Hindlimb muscle (tissue), 1 donor: ENCODE measurements at places on chromosomes 7 and 10.
A peak's percentile ranks its signal among the peaks of the same experiment; 100 is the strongest.

DNA sequence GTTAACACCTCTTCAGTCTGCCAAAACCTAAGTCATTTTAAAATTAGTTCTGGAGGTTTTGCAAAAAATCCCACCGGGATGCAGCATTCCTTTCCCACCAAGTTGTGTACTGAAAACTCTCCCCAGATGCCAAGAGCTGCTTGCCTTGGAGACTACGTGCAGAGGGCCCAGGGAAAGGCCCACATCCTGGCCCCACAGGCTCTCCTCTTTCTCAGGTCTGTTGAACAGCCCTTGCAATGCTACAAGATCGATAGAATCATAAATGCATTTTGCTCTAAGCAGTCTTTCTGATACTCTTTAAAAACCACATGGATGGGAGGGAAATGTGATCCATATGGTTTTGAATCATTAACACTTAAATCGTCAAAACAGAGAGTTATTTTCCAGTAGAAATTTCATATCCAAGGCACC lies 126.7 kb upstream of the ZMIZ1 start:
- DNase-seq = no peak

GRCh38 chr10:71009126-71009525 lies 120.8 kb upstream of the PCBD1 start:
- DNase-seq = no peak

- no peak for DNase-seq
Observed at GRCh38 chr7:46291050-46291438, 370.0 kb upstream of the IGFBP3 start.

DNA sequence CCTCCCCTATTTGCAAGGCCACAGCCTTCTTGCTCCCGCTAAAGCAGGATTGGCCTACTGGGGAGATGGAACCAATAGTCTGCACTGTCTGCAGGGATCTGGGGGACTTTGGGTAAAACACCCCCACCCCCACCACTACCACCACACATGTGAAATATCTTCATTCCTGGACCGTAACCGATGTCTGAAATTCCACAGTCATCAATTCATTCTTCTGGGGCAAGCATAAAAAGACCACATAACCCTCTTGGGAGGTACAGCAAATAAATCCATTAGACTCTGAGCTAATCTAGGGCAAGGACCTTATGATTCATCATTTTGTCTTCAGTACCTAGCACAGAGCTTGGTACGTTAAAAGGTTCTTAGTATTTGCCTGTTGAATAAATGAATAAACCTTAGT lies 307.8 kb downstream of the GPAM start:
- DNase-seq = no peak

DNA sequence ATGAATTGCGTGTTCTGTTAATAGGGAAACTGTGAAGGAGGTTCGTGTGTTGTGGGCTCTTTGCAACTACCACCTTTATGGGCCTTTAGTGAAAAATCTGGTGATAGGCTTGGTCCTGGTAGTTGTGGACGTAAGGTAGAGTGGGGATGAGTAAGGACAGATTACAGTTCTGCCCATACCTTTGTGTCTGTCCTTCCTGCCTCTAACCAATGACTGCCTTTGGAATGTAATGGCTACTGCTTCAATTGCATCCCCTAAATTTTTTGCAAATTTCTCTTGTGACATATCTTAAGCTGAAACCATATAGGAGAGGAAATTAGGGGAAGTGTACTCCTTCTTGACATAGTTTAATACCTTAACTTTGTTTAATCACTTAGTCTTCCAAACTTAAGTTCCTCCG lies 82.3 kb downstream of the ADK start:
- DNase-seq = no peak

GRCh38 chr7:8278183-8278582 lies 16.2 kb upstream of the ICA1 start:
- DNase-seq = no peak

GRCh38 chr7:87797395-87797794 lies 78.8 kb downstream of the SLC25A40 start:
- DNase-seq = no peak

DNA sequence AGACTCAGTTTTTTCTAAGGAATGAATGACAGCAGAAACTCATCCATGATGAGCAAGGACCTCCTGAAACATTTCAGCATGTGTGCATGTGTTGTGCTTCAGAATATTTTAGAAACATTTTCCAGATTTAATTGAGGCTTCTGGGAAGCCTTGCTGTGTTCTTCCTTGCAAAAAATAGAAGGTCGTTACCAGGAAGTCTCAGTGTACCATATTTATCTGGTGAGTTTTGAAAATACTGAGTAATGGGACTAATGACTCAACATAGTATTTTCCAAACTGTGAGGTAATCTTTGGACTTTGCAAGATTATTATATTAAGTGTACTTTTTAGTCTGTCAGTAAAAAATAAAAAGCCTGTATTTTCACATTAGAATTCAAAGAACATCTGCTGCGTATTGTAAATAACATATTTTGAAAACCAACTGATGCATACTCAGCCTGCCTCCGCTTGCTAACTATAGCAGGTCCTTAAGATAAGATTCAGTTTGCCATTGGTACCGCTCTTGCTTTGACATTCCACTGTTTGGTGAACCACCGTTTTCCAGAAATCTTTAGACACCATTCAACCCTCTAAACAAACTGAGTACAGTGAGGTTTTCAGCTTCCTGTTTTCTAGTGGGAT lies 739.6 kb upstream of the GALNT17 start:
- peak; percentile 66 for DNase-seq
